Glutamatergic neuron (in vitro differentiated cells): ENCODE measurements at places on chromosomes 12 and 14. TPM values are rescaled to one million over a fixed set of nuclear protein-coding genes. Genes with fewer than 3 reads are reported as not detected.
A peak's percentile ranks its signal among the peaks of the same experiment; 100 is the strongest.

- no peak for DNase-seq
Observed at GRCh38 chr12:65903691-65904383, 79.6 kb downstream of the HMGA2 start.

GRCh38 chr12:5439371-5439771 is 7.5 kb downstream of the NTF3 start:
- DNase-seq = no peak

The LALBA gene
- total RNA-seq = not detected

- DNase-seq = no peak
Observed at GRCh38 chr14:81889529-81889928, 355.9 kb upstream of the SEL1L start.

DNA sequence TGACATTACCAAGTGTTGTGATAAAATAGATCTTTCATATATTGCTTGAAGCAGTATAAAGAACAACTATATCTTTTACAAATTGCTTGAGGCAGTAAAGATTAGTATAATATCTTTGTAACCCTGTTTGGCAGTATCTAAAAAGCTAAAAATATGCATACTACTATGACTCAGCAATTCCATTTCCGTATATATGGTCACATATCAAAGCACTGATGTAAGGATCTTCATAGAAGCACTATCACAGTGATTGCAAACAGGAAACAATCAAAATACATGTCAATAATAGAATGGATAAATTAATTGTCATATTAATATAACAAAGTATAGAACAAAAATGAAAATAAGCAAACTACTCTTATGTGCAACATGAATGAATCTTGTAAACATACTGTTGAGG is 158.4 kb upstream of the IGF1 start:
- no peak for DNase-seq

GRCh38 chr12:104643093-104643818 is 186.5 kb downstream of the CHST11 start:
- DNase-seq = no peak

The EEA1 gene
- total RNA-seq = 12.0 TPM

DNA sequence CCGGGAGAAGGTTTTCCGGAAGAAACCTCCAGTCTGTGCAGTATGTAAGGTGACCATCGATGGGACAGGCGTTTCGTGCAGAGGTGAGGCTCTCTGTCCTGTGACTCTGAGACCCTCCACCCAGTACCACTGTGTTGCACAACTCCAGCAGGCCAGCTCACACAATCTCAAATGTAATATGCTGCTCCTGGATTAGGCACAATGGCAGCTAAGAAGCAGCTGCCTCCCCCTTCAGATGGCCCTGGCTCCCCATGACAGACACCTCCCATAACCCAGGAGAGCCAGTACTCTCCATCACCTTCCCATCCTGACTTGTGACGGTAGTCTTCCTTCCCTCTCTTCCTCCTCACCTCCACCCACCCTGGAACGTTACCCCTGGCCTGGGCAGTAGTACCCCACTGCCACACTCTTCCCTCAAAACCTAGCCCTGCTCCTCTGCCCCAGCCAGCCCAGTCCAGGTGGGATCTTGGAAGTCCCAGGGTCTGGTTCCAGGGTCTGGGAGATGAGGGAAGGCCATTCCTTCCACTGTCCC is 2.1 kb downstream of the TNS2 start:
- no peak for DNase-seq

GRCh38 chr12:946212-946611 is 3.3 kb downstream of the RAD52 start:
- no peak for DNase-seq

DNA sequence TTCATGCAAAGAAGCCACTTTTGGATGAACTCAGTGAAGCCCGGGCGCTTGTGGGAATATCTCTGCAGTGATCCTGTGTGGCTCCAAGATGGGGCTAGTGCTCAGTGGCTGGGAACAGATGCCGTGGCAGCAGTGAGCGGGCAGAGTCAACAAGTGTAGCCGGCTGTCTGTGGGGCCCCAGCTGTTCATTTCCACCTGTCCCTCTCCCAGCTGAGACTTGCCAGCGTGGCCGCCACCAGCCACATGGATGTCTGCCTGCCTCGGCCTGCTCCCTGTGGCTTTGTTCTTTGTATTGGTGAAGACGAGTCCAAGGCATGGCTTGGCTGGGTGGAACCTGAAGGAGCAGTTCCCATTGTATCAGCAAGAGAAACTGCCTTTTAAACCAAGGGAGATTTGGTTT is 77.3 kb downstream of the NOS1 start:
- DNase-seq = peak; percentile 75

GRCh38 chr12:114812858-114813761 is 129.1 kb upstream of the TBX3 start:
- DNase-seq = no peak

GRCh38 chr14:35534873-35535482 is 1.0 kb downstream of the INSM2 start:
- DNase-seq = peak; percentile 42

GRCh38 chr12:119592232-119592631 is 1.3 kb upstream of the TMEM233 start:
- no peak for DNase-seq

DNA sequence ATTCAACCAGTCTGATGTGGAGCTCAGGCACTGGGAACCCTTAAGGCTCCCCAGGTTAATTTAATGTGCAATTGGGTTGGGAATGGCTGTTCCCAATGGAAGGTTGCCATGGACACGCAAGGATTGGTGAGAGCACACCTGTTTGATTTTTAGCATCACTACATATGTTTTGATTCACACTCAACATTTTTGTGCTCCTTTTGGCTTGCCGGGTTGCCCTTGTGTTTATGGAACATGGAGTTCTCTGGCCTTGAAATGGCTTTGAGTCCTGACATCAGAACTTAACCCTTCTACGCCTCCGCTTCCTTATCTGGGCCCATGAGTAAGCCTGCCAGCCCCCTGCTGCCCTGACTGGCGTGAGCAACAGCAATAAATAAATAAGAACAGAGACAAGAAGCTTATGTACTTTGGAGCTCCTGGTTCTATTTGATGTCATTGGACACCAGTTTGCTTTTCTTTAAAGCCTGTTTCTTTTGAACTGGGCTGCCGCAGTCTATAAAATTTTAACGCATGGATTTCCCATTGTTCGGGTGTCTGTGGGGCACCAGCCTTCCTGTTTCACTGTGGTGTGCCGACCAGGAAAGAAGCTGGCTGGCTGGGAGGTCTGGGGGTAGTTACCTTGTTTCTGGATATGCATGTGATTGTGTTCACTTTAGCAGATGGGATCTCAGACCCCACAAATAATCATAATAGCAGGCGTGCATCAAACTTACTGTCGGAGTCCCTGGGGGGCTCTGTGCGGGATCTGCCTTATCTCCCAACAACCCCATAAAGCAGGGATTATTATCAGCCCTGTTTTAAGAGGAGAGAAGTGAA is 27.8 kb downstream of the TBX3 start:
- no peak for DNase-seq

The TAS2R50 gene
- 1.3 TPM for total RNA-seq

- no peak for DNase-seq
Observed at GRCh38 chr12:28780096-28780495, 369.0 kb upstream of the FAR2 start.

DNA sequence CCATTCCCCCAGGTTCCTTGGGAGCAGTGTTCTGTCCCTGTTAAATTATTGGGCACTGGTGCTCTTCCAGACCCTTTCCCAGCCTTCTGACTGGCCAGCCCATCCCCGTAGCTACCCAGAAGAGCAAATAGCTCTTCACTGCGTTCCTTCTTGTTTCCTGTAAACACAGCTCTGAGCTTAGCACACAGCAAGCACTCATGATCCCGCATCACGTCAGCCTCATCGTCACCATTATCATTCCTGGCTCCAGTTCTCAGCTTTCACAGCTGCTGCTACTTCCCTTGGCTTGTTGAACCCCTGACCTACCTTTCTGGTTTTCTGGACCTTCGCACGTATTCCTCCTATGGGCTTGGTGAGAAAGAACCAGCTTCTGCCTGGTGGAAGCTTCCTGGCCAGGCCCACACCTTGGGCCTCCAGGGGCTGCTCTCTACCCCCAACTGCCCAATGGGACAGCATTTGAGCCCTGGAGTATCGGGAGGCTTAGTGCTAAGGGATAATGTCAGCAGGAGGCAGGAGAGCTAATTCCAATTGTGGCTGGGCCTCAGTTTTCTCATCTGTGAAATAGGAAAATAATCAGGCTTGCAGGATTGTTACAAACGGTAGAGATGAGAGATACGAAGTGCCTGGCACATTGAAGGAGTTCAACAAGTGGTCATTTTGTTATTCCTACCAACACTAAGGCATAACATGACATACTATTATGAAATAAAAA is 22.6 kb upstream of the PAPOLA start:
- DNase-seq = no peak

The RTL1 gene
- total RNA-seq = not detected

DNA sequence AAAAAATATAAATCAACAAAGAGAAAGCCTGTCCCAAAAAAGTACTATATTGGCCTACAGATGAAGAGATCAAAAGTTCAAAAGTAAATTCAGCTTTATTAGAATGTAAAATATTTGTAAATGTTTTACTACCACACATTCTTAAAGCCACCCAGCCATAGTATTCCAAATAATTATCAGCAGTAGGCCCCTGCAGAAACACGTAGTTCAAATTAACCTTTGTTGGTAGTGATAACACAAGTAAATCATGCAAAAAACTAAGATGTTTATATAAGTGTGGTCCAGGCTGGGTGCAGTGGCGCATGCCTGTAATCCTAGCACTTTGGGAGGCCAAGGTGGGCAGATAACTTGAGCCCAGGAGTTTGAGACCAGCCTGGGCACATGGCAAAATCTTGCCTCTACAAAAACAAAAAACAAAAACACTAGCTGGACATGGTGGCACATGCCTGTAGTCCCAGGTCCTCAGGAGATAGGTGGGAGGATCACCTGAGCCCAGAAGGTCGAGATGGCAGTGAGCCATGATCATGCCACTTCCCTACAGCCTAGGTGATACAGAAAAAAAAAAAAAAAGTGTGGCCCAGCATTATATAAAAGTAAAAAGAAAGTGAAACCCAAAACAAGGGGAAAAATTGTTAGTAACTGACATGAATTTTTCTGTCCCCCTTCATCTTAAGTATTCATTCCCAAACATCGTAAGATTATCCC is 17.9 kb downstream of the SPTLC2 start:
- DNase-seq = no peak

GRCh38 chr12:89475203-89475990 is 49.2 kb downstream of the GALNT4 start:
- DNase-seq = no peak

GRCh38 chr12:104793285-104793684 is 164.8 kb downstream of the SLC41A2 start:
- DNase-seq = no peak

GRCh38 chr14:77869340-77869739 is 69.4 kb downstream of the ADCK1 start:
- no peak for DNase-seq

DNA sequence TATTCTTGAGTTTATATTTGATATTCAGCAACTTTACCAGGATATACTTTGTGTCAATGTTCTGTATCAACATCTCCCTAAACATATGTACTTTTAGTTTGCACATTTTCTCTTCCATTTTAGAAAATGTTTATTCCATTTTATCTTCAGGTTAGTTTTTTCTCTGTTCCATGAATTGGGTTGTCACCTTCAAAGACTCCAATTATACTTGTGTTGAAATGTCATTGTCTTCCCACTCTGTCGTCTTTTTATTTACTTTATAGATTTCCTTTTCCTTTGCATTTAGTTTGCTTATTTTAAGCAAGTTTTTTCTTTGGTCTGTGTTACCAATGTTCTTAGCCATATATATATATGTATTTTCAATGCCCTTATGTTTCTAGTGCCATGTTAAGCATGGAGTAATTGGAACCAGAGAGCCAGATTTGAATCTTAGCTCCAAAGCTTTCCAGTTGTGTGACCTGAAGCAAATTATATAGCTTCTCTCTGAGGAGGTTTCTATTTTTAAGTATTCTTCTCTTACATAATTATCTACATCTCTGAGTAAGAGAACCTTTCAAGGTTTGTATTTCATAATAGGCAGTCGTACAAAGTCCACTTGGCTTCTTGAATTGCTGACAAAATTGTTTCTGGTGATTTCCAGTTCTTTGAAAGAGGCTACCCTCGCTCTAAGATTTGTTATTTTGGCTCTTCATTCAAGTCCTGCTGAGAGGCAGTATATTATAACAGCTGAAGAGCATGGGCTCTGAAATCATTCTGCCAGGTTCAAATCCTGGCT is 85.8 kb upstream of the DYRK2 start:
- no peak for DNase-seq

The CSRP2 gene
- total RNA-seq = 50.5 TPM

- no peak for DNase-seq
Observed at GRCh38 chr12:106760184-106760531, 14.3 kb upstream of the RIC8B start.

GRCh38 chr12:759628-760027 is 7.2 kb downstream of the WNK1 start:
- no peak for DNase-seq

The PRICKLE1 gene
- 6.4 TPM for total RNA-seq

DNA sequence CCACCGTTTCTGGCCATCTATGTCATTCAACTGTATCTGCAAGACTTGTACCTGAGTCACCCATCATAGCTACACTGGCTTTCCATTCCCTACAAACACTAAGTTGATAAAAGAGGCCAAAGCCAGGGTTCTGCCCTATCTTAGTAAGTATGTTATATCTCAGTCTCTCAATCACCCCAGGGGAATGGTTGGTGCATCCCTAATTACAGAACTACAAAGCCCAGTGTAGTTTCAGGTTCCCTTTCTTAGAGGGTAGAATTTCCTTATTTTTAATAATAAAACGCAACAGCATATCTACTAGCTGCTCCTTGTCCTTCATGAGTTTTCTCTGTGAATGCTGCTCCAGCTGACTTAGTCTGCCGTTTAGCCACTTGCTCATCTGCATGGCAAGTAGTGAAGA is 57.6 kb downstream of the ST8SIA1 start:
- DNase-seq = no peak

The SLC17A8 gene
- 0.25 TPM for total RNA-seq

The FERMT2 gene
- total RNA-seq = 79.7 TPM

DNA sequence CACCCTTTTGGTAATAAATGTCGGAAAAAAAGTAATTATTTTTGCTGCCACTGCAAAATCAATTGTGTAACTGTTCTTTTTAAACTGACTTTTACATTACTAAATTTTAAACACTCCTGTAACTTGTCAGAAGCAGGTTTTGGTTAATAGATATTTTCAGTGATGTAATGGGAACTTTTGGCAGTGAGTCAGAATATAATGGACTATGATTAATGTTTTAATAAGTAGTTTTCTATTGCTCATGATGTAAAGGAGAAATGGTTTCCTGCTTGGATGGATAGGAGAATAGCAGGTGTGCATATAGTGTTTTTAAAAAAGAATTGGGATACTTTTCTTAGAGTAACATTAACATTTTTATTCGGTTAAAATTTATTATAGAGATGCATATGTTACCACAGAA is 58.8 kb downstream of the TRMT5 start:
- DNase-seq = no peak

The COQ6 gene
- 13.7 TPM for total RNA-seq

GRCh38 chr12:58139894-58140293 is 198.5 kb downstream of the ATP23 start:
- no peak for DNase-seq

- DNase-seq = no peak
Observed at GRCh38 chr12:109222496-109222895, 86.6 kb downstream of the FOXN4 start.
